Activated CD4-positive, alpha-beta T cell treated with anti-CD3 and anti-CD28 coated beads, Interleukin-2, amount 10 ng/mL, durations not matched to agents 7 days and 5 days (primary cell): ENCODE measurements at places on chromosomes 6 and 20. TPM values are rescaled to one million over a fixed set of nuclear protein-coding genes. Genes with fewer than 3 reads are reported as not detected.

DNA sequence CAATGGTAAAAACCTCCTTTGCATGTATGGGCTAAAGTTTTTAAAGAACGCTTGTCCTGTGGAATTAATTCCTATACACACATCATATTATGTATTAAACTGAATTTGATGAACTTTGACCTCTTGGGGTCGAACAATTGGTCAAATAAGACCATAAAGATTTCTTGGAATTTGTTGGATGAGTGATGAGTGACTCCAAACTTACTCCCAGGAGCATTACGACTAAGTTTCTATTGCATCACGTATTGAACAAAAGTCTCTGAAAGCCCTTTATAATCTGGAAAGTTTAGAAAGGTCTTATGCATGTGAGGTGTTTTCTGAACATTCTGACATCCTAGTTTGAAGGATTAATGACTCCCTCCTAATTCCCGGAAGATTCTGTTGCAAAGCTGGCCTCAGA lies 126.9 kb upstream of the BMP5 start:
- no peak for DNase-seq

DNA sequence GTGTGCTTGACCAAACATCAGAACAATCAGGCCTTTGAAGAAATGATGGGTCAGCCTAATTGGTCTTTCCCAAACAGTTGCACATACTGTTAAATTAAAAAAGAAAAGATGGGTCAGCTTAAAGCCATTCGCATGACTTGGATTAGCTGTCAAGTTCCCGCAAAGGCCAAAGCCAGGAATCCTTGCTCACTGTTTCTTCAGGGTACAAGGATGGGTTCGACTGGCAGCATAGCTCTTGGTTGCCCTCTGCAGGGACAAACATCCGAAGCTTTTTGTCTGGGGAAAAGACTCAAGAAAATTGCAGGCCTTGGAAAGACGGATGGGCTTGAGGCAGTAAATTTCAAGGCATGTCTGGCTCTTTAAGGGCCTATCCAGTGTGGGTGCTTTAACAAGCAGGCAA lies 168.0 kb downstream of the HDGFL1 start:
- no peak for DNase-seq

DNA sequence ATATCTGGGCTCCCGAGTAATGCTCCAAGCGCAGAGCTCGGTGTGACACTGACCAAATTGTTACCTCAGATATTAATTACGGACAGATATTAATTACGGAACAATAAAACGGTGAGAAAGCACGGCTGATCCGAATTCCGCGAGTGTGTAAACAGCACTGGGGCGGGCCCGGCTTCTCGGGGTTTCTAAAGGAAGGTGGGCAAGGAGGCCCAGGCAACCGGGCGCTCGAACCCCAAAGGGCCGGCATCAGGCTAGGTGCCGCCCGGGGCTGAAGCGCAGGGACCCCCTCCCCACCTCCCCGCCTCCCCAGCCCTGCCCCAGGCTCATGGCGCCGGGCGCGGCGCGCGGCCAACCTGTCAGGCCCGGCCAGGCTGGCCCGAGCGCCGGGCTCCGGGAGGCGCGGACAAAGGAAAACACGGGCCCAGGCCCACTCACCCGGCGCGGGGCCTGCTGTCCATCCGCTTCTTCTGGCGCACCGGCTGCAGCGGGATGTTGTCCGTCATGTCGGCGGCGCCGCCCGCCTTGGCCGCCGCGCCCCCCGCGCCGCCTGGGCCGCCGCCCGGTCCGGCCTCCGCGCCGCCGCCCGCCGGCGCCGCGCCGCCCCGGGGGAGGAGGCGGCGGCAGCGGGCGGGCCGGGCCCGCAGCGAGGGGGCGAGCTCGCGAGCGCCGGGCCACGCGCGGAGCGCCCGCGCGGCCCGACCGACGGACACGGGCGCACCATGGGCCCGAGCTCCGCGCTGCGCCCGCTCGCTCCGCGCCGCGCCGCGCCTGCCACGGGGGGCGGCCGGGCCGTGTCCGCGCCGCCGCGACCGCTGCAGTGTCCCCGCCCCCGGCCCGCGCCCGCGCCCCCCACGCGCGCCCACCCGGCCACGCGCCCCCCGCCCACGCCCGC lies at the start of gene ATP9A:
Gene ATP9A (minus strand): TSS at position 524 of the 892 bp plus-strand sequence. CDS start 21 bp downstream, at position 503.
- no peak for DNase-seq

DNA sequence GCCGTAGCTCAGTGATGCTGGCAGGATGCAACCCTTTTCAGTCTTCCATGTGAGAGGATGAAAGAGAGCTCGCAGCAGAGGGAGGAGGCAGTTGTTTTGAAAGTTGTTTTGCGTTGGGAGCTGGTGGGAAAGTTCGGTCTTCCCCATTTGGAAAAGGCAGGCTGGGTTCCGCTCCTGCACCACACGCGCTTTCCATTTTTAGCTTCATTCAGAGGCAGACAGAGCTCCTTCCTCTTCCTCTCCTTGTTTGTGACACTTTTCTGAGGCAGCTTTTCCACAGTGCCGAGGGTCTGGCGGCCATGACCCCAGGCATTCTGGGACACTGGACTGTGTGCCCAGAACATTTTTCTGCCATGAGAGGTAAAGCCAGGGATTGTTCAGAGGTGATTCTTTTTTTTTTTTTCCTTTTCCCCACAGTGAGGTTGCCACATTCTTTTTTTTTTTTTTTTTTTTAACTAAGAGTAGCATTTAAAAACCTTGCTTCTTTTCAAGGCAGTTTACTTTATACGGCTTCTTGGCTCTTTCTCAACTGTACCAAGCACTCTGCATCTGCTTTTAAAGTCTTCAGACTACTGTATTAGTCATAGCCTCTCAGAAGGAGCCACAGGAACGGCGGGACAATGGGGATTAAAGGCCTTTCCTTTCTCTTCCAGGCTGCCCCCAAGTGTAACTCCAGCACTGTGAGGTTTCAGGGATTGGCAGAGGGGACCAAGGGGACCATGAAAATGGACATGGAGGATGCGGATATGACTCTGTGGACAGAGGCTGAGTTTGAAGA lies 1.6 kb downstream of the PRDM1 start:
- DNase-seq, result no peak

- no peak for DNase-seq
Measured at GRCh38 chr6:167858086-167858591, 31.4 kb downstream of the AFDN start.

GRCh38 chr6:37680668-37681067 lies 17.0 kb downstream of the MDGA1 start:
- DNase-seq, result no peak

GRCh38 chr6:900716-901605 lies 208.0 kb upstream of the EXOC2 start:
- DNase-seq, result no peak

- DNase-seq, result no peak
Measured at GRCh38 chr6:10431423-10432164, 16.7 kb upstream of the TFAP2A start.

GRCh38 chr20:39878809-39879208 lies 810.2 kb downstream of the MAFB start:
- DNase-seq, result no peak

- DNase-seq, result no peak
Measured at GRCh38 chr6:40350747-40351217, 236.4 kb downstream of the LRFN2 start.

Gene SLCO4A1
- total RNA-seq, result 54.2 TPM

Gene CNR1
- total RNA-seq, result not detected
